ENCODE measurements at places on chromosomes 1 and 21.

GRCh38 chr1:30881319-30882181 lies 27.0 kb downstream of the SDC3 start:
- DNase-seq = no peak

GRCh38 chr1:209692296-209692695 lies 12.3 kb upstream of the HSD11B1 start:
- no peak for DNase-seq

- DNase-seq = no peak
These were observed 54.3 kb upstream of the CD1D start for GRCh38 chr1:158126425-158126824.

DNA sequence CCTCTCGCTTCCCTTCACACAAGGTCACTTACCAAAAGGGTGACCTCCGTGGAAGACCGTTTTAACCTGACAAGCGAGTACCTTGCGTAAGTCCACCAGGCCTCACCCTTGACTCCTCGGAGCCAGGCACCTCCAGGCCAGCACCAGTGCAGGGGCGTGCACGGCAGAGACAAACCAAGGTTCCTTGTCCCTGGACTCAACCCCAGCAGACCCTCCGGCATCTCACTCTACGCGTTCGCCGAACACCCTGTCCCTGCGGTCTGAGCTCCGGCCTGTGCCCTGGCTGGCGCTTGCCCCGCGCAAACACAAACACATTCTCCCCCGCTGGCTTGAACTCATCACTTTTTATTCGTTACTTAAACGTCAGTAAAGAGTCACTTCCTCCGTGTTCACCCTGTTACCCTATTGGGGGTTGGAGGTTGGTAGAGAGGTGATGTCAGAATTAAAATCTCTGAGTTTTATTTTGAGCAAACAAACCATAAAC lies 4.5 kb downstream of the TBX15 start:
- DNase-seq = no peak

DNA sequence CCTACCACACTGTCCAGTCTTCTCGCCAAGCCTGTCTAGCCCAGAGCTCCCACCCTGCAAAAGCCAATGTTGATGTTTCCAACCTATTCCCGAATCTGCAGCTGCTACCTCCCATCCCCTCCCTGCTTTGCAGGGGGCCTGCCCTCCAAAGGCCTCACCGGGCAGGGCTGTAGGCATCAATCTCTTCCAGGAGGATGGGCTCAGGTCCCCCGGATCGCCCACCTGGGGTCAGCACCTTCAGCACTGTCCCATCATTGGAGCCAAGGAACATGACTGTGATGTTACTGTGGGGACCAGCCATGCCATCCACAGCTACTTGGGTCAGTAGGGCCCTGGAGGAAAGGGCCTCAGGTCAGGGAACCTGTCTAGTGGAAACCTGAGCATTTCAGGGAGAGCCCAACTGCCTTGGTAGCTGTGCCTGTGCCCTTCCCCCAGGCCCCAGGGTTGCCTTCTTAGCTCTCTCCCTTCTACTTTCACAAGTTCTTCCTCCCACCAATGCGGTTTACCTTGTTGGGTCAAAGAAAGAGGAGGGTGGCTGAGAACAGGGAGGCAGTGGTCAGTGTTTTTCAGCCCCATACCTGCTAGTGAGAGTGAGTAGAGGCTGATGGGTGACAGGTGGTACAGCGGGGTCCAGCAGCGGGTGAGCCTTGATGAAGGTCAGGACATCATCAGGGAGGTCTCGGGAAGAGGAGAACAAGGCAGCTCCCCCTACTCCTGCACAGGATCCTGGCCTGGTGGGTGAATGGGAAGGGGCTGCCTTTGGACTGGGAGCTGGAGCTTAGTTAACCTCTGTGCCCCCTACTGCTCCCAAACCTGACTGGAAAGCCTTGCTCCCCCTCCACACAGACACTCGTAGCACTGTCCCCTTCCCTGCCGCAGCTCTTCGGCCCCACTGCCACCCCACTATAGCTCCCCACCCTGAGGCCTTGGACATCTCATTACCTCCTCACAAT lies 10.7 kb downstream of the SEMA6C start:
- DNase-seq = no peak

GRCh38 chr1:241459186-241459802 lies 60.3 kb downstream of the FH start:
- no peak for DNase-seq

DNA sequence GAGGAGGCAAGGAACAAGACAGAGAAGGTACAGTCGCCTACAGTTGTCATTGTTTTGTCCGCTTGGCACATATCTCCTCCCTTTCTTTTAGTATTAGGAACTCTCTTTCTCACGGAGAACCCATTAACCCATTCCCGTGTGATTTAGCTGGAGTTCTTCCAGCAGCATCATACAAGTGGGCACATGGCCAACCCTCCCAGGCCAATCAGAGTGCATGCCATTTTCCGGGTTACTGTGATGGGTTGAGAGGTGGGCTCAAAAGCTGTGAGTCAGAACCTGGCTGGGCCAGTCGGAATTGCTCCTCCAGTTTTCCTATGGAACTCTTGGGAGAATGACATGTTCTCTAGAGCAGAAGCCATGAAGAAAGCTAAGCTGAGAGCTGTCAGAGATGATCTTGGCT lies 83.1 kb upstream of the SOD1 start:
- DNase-seq = no peak

DNA sequence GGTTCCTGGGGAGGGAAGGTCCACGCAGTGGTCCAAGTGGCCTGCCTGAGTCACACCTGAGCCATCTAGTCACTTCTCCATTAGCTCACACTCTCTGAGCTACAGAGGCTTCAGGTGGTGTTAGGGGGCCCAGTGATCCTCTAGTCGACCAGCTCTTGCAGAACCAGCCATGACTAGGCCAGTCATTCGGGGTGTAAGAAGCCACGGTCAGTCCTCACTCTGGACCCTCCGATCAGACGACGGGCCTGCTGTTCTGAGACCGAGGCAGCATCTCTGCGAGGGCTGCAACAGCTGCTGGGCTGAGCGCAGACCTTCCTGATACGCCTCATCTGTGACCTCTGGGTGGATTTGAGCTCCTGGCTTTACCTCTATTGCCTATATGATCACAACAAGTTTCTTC lies 68.8 kb downstream of the RIPK4 start:
- DNase-seq = no peak

DNA sequence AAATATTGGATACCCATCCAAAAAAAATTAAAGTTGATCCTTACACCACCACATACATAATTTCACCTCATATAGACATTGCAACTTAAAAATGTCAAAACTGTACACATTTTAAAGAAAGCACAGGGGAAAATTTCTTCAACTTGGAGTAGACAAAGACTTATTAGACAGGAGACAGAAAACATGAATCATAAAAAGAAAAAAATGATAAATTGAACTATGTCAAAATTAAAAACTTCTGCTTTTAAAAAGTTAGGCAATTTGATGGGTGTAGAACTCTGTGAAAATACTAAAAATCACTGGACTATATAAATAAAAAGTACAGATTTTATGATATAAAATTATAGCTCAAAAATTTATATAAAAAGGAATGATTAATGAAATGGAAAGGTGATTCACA lies 4.4 kb upstream of the OR10K1 start:
- no peak for DNase-seq

DNA sequence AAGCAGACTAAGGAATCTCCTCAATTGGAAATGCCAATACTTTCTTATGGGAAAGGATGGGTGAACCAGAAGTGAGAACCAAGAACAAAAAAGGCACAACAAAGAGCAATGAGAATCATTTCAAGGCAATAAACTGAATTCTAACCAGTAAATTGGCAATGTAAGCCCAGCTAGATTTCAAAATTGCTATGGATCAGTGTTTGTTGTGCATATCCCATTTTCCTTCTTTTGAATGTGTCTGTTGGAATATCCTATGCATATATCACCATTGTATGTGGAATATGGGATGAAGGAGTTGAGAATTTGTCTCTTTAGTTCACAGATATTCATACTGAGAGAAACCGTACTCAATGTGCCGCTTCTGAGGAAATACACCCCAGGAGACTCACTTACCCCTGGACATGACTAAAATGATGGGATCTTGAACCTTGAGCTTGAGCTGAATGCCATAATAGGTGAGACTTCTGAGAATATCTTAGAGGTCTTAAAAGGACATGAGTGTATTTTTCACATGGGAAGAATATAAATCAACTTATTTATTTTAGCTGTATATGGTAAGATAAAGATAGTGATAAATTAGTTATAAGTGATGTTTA lies 216.0 kb downstream of the BACH1 start:
- DNase-seq = no peak

- DNase-seq = no peak
These were observed 14.3 kb downstream of the GMEB1 start for GRCh38 chr1:28682840-28683239.

- DNase-seq = no peak
These were observed 28.2 kb upstream of the RGL1 start for GRCh38 chr1:183776731-183777130.

DNA sequence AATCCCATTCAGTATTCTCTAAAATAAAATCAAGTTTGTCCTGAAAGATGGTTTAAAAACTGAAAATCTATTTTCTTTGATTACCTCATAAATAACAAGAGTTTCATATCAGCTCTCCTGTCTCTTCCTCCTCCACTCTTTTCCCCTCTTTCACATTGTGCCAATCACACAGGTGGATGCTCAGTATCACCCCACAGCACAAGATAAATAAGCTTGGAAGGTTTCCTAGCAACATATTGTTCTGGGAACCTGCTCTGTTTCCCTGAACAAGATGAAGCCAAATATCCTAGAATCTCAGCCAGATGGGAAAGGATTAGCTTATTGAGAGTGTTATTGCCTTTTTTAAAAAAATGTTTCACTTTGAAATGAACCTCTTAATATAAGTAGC lies 45.7 kb upstream of the CACYBP start:
- DNase-seq = no peak

GRCh38 chr1:111620441-111620971 lies 917 bp downstream of the RAP1A start:
- DNase-seq = peak; percentile 67

DNA sequence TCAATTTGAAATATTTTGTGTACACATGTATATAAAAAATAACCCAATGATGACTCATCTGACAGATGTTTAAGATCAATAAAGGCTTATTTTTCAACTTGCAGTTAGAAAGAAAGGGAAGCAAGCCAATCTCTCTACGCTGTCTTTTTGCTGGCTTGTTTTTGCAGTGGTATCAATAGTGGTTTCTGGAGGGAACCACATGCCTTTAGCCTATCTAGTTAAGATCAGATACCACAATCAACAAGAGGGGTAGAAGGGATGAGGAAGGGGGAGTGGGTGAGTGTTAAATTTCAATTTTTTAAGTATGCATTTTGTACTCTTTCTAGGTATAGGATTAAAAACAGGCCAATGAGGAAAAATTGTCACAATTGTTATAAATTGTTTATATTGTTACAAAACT lies 276.2 kb downstream of the KCNH1 start:
- peak; percentile 3 for DNase-seq

DNA sequence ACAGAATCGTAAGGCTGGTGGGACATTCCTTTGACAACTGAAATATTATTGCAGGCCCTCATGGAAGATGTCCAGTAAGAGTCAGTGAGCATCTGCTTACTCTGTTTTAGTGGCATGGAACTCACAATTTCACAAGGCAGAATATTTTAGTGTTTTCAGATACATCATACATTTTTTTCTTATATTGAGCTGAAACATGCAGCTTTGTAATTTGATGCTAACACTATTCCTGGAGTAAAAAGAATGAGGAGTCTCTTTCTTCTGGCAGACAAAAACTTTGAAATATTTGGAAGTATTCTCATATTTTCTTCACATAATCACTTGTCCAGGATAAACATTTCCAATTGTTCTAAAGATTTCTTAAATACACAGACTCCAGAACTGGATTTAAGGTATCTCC lies 17.7 kb downstream of the CLDN17 start:
- DNase-seq = no peak

- DNase-seq = peak; percentile 81
These were observed 9.8 kb upstream of the FNBP1L start for GRCh38 chr1:93437976-93438605.

DNA sequence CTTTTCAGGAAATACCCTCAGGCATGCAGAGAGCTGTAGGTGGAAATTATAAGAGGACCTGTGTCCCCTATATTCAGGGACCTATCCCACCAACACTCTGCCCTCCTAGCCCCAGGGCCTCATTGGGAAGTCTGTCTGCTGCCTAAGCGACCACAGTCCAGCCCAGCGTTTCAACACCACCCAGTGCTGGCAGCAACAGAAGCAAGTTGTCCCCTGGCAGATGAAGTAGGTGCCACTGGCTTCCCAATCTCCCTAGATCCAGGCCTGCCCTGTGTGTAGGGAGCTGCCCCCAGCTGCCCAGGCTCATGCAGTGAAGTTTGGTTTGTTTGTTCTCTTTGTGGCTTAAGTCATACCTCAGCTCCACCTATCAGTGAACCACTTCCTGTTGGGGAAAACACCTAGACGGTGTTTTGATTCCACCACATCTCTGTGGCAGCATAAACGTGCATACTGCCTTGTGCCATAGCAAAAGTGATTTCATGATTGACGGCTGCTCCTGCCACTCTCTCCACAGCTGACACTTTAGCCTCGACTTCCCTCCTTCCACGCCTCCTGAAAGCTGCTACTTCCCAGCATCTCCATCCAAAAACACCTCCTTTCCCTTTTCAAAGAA lies 8.1 kb upstream of the LEFTY1 start:
- no peak for DNase-seq

GRCh38 chr1:41718497-41718896 lies 200.2 kb downstream of the HIVEP3 start:
- no peak for DNase-seq

GRCh38 chr1:64675718-64676345 lies 69.0 kb upstream of the RAVER2 start:
- DNase-seq = peak; percentile 64

- DNase-seq = no peak
These were observed 78.4 kb upstream of the CTTNBP2NL start for GRCh38 chr1:112317611-112318062.

- no peak for DNase-seq
These were observed 48.7 kb upstream of the PSEN2 start for GRCh38 chr1:226821719-226822085.

DNA sequence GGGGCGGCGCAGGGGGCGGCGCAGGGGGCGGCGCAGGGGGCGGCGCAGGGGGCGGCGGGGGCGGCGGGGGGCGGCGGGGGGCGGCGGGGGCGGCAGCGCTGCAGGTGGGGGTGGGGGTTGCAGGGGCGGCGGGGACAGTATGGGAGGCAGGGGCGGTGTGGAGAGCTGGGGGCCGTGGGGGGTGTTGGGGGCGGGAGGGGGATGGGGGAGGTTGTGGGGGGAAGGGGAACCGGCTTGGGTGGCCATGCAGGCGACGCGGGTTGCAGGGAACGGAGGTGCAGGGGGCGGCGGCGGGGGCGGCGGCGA lies 13.0 kb upstream of the SLC19A1 start:
- no peak for DNase-seq

DNA sequence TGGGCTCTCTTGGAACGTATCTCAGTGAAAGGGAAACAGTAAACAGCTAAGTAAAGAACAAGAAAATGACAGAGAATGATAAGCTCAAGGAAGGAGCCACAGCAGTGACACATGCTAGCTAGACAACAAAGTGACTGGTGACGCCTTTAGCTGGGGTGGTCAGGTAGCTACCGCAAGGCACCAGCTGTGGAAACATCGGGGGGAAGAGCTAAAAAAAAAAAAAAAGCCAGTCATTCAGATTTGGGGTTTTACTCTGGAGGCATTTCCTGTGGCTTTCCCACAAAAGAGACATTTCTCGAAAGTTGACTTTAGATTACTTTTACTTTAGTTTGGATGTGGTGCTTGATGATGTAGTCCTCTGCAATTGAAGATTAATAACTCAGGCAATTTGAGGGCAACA lies 2.1 kb downstream of the FHAD1 start:
- DNase-seq = peak; percentile 44

All from hematopoietic multipotent progenitor cell treated with erythropoietin and hydrocortisone succinate and interleukin-3 and kit ligand, for 6 days (in vitro differentiated cells).